ENCODE measurements at places on chromosomes 13 and 19.

DNA sequence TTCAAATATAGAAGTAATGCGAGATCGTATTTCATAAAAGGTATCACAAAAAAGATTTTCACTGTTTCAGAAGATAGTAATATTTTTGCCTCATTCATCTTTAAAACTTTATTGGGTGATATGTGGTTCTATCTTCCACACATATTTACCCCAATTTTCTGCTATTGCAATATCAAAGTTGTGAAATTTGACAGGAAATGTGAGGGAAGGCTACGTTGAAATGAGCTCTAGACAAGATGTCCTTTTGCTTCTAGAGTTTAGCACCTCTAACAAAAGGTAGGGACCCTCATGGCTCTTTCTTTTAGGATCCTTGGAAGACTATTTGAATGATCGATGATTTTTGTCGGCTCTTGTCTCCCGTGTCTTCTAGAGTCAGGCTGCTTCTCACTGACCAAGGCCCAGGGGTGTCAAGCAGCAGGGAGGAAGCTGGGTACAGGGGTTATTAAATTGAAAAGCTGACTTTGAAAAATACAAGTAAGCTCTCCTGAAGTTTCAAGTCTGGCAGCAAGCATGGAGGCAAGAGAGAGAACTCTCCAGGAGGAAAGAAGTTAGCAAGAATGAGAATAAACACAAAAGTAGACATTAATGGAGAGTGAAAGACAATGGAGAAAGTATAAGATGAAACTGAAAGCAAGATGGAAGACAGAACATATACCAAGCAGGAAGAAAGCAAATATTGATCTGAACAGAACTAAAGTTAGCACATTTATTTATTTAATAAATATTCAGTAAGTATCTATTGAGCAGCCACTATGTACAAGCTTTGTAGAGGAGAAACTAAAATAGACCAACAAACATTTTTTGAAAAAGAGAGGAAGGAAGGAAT is 73.4 kb downstream of the RUBCNL start:
- DNase-seq, result no peak

DNA sequence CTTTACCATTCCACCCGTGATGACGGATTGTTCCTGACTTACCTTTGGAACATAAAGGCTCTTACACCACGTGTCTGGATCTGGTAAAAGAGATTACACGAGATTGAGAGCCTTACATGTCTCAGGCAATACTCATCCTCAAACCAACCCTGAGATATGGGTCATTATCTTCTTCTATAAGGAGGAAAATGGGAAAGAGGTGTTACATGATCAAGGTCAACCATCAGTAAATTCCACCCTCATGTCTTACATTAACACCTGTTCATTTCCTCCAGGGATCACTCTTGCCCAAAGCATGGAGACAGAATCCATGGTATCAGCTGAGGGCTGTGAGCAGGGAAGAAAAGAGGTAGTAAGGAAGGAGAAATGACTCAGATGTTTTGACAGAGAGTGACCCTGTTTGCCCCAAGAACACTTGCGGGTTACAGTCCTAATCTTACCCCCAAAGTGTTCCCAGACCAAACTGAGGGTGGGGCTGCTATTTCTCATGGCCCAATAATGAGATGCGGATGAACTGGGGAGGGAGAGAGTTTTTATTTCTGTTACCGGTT is 19.6 kb downstream of the LILRB4 start:
- DNase-seq, result no peak

DNA sequence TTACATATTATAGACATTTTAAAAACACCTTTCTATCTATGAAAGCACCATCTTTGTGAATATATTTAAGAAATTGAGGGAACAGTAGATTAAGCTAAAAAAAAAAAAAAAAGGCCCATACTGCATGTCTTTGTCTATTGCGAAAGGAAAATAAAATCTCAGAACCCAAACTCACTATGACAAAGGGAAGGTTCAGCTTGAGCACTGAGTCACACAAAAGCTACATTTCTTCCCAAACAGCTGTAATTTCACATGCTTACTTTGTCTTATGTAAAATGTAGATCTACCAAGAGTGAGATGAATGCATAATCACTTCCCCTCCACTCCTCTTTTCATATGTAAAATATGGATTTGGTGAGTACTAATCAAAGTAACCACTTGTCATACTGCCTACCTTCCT is 640.1 kb upstream of the KLF12 start:
- DNase-seq, result no peak

- DNase-seq, result no peak
These were observed 383.6 kb downstream of the SLITRK1 start for GRCh38 chr13:83498481-83499190.

DNA sequence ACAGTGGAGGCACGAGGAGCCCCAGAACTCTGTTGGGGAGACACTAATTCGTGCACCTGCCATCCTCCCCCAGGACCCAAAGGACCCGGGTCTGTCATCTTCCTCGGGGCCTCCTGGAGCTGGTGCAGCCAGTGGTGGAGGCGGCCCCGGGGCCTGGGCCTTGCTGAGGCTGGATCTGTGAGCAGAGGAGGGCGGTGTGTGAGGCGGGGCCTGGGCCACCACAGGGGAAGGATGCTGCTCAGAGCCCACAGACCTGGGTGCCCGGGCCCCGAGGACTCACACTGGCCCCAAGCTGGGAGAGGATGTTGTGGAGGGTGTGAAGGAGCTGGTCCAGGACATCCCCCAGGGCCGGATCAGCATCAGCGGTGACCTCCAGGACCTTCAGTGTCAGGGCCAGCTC is 8.3 kb downstream of the IFNL3 start:
- no peak for DNase-seq

DNA sequence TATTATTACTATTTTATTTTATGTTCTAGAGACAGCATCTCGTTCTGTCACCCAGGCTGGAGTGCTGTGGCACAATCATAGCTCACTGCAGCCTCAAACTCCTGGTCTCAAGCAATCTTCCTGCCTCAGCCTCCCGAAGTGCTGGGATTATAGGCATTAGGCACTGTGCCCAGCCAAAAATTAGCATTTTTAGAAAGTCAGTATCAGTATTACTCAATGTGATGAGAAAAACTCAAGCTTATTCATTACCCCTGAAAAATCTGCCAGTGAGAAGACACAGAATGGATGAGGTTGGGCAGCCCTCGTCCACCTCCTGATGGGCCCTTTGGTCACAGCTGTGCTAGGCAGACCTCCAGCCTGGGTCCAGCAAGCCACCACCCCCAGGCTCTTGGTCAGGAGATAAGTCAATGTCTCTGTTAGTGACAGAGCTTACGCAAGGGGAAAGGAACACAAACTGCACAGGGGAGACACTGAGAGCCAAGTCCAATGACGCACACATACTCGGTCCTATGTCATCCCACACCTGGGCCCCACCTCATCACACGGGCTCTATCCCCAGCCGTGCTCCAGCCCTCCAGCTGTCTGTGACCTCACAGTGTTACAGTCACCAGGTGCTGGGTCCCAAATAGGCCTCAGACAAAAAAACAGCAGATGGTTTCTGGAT is 19.8 kb downstream of the PEPD start:
- DNase-seq, result no peak

DNA sequence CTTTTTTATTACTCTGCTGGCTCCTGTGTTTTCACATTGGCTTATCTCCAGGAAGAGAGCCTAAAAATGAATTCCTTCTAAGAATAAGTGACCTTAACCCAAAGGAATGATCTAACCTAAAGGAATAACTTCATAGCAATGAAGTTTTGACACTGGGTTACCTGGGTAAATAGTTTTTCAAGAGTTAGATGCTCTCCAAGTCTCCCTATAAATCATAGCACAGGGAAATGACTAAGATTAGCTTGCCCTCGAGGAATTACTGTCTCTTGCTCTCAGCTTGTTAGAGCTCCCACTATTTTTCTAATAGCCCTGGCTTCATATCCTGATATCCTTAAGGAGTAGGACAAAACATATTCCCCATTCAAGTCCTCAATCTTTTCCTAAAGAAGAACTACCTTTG is 66.3 kb downstream of the SPRY2 start:
- DNase-seq, result no peak

DNA sequence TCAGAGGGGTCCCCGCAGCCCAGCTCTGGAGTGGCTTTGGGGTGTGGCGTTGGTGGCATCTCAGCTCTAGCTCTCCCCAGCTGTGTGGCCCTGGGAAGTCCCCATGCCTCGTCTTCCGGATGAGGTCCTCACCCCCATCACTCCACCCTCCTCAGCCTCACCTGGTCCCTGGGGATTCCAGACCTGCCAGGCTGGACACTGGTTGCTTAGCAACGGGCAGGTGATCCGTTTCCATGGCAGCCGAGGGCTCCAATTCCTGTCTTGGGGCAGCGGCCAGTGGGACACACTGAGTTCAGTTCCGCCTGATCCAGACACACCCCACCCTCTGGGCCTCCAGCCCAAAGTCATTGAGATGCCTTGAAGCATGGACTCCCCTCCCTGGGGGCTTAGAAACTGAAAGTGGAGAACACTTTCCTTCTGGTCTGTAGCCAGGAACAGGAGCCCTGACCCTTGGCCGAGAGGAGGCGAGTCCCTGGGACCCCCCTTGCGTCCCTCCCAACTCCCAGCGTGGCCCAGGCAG is 7.7 kb upstream of the MISP start:
- DNase-seq, result no peak

DNA sequence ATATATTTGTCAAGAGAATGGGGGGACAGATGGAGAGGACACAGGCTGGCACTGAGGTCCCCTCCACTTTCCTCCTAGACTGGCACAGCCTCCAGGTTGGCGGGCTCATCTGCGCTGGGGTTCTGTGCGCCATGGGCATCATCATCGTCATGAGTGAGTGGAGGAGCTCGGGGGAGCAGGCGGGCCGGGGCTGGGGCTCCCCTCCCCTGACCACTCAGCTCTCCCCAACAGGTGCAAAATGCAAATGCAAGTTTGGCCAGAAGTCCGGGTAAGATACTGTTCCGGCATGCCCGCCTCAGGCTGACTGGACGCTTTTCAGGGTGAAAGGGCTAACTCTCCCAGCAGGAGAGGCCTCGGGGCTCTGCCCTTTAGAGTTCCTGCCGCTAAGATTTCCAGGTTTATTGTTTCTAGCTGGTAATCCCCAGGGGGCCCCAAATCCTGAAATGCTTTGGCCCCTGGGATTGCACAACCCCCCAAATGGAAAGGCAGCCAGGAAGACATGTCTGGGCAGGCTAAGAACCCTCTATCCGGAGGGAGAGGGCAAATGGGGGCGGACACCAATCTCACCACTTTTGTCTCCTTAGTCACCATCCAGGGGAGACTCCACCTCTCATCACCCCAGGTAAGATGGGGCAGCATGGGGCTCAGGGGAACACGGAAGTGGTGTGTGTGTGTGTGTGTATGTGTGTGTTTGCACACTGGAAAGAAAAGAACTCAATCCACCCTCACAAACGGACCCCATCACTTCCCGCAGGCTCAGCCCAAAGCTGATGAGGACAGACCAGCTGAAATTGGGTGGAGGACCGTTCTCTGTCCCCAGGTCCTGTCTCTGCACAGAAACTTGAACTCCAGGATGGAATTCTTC is 7.3 kb downstream of the FXYD3 start:
- no peak for DNase-seq

GRCh38 chr13:30045916-30046704 is 195.7 kb upstream of the UBL3 start:
- DNase-seq, result no peak

DNA sequence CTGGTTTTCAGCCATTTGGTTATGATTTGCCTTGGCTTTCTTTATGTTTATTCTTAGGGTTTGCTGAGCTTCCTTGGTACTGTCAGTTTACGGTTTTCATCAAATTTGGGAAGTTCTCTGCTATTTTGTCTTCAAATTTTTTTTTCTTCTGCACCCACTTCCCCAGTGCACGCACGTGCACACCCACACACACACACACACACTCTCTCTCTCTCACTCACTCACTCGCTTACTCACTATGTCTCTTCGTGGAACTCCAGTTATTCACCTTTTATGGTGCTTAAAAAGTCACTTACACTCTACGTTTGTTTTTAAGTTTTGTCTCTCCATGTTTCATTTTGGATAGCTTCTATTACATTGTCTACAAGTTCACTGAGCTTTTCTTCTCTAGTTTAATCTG is 7.1 kb downstream of the AKAP11 start:
- DNase-seq, result no peak

DNA sequence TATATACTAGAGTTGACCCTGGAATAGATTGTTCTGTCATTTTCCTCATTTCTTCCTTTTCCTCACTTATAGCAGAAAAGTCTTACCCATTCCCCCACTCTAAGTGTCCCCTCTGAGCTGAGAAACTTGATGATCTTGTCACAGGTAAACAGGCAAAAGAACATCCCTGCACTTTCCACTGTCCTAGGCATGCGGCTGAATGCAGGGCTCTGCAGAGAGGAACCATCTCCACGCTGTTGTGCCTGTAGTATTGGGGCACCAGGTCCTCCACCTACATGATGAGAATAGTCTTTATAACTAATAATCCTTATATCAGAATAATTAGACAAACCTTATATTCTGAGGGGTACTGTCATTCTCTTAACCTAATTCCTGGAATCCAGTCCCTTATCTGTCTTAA is 211.3 kb downstream of the RBM26 start:
- no peak for DNase-seq

GRCh38 chr19:10756791-10757190 is 38.9 kb downstream of the DNM2 start:
- DNase-seq, result no peak

DNA sequence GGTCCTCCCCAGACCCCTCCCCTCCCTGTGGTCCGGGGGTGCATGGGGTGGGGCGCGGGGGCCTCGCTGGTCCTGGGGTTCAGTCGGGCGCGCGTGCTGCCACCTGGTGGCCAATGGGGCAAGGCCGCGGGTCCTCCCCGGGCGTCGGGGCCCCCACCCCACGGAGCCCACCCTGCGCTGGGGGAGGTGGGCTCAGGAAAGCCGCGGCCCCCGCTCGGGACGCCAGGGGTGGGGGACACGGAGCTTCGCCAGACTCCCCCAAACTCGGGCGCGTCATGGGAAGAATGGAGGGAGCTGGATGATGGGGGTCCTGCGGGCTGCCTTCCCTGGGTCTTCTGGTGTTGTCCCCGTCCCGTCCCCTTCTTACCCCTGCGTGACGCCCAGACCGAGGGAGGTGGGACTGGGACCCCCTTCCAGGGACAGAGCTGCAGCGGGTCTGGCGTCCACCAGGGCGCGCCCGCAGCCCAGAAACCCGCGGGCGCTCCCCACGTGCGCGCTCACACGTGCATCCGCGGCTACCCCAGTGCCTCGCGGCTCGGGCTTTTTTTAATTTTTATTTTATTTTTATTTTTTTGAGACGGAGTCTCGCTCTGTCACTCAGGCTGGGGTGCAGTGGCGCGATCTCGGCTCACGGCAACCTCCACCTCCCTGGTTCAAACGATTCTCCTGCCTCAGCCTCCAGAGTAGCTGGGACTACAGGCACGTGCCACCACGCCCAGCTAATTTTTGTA is 19.8 kb upstream of the TCF3 start:
- no peak for DNase-seq

Data from smooth muscle cell of the brain vasculature (primary cell).